HCT116 (cell line): ENCODE measurements at places on chromosomes 6 and 20.

GRCh38 chr6:10146715-10147451 lies 268.0 kb downstream of the TFAP2A start:
- DNase-seq, result peak; percentile 40

GRCh38 chr6:49565855-49566254 lies 15.4 kb downstream of the C6orf141 start:
- no peak for DNase-seq

DNA sequence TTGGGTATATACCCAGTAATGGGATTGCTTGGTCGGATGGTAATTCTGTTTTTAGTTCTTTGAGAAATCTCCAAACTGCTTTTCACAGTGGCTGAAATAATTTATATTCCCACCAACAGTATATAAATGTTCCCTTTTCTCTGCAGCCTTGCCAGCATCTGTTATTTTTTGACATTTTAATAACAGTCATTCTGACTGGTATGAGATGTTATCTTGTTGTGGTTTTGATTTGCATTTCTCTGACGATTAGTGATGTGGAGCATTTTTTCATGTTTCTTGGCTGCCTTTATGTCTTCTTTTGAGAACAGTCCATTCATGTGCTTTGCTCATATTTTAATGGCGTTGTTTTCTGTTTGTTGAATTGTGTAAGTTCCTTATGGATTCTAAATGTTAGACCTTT lies 641.6 kb downstream of the HACE1 start:
- no peak for DNase-seq

- no peak for DNase-seq
These were observed 35.7 kb upstream of the ARID1B start for GRCh38 chr6:156741287-156742073.
